ENCODE measurements at places on chromosomes 5 and 9. TPM values are rescaled to one million over a fixed set of nuclear protein-coding genes. Genes with fewer than 3 reads are reported as not detected.

The INVS gene
- 17.8 TPM for total RNA-seq

The SLC34A1 gene
- total RNA-seq: 2.1 TPM

The MED7 gene
- total RNA-seq: 15.5 TPM

The ARL10 gene
- total RNA-seq: 10.5 TPM

The SPINK7 gene
- not detected for total RNA-seq

The CCDC192 gene
- not detected for total RNA-seq

The PRR16 gene
- not detected for total RNA-seq

The NMUR2 gene
- not detected for total RNA-seq

The FOXD4L4 gene
- total RNA-seq: 0.55 TPM

The SHOC1 gene
- not detected for total RNA-seq

The KCTD16 gene
- total RNA-seq: 0.22 TPM

The SELENOP gene
- total RNA-seq: 1.1 TPM

The PCDH12 gene
- 0.14 TPM for total RNA-seq

The GABRB2 gene
- not detected for total RNA-seq

The RELL2 gene
- 31.4 TPM for total RNA-seq

The PCDHB13 gene
- total RNA-seq: not detected

The PIP5K1B gene
- not detected for total RNA-seq

The SPAG8 gene
- total RNA-seq: 4.6 TPM

The BRINP1 gene
- not detected for total RNA-seq

The MAT2B gene
- total RNA-seq: 101 TPM

The CDH18 gene
- total RNA-seq: not detected

The DENND1A gene
- 20.3 TPM for total RNA-seq

The DBH gene
- not detected for total RNA-seq

The MYORG gene
- 4.7 TPM for total RNA-seq

The LCN2 gene
- total RNA-seq: not detected

The LURAP1L gene
- not detected for total RNA-seq
